ENCODE measurements at places on chromosomes 3 and 15.

DNA sequence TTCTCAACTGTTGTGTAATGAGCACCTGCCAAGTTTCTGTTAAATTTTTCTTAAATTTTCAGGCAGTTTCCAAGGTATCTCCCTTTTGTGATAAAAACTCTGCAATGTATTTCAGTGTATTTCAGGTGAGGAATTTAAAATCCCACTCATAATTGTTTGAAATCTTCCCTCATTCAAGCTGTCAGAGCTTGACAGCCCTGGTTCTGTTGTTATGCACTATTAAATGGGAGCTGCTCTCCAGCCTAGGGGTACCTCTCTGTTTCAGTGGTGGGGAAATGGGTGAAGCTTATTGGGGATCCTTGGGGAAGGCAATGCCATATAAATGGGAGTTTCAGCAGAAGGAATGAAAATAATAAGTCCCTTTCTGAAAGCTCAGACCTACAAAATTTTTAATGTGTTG lies 178.0 kb upstream of the TMCO5A start:
- DNase-seq, result no peak

DNA sequence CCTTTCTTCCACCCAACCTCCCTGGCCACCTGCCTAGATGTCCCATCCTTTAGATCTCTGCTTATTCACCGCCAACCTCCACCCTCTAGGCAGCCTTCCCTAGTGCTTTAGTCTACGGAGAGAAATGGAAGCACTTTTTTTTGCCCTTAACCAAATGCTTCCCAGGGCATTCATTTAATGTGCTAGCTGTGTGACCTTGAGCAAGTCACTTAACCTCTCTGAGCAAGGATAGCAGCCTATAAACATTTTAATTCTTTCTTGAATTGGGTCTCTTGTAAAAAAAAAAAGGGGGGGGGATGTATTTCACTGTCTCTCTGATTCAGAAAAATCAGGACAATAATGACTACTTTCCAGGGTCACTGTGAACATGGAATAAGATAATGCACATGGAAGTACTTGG lies 3.2 kb upstream of the INSYN1 start:
- DNase-seq, result no peak

- no peak for DNase-seq
Measured at GRCh38 chr15:28907338-28907960, 21.7 kb downstream of the APBA2 start.

- no peak for DNase-seq
Measured at GRCh38 chr3:103406320-103406850, 971.6 kb downstream of the ZPLD1 start.

DNA sequence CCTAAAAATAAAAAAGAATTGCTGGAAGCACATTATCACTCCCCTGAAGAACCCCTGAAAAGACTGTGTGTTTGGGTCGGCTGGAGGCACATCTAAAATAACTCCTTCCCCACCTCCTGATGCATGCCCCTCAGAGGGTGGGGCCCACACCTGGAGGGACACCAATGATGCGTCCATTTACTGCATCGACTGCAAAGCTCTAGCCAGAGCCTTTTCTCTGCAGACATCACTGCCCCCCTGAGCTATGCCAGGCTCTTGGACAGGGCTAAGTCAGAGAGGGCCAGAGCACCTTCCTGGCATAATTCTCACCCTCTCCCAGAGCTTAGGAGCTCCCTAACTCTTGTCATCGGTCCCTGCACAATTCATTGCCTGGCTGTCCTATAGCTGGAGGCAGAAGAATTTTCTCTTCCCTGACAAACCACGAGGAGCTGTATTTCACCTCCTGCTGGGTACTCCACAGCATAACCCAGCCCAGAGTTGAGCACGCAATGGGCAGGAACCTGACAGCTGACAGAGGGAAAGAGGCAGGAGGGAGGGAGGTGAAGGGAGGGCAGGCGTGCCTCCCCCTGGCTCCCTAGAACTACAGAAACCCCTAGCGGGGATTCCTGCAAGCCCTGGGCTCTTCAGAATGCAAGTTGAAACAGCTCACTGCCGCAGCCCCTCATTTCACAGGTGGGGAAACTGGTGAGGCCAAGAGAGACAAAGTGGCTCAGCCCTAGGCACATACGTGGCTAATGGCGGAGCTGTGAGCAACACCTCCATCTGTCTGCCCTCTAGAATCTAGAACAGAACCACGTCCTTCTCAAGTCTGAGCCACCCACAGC lies 46.6 kb downstream of the XXYLT1 start:
- DNase-seq, result no peak

DNA sequence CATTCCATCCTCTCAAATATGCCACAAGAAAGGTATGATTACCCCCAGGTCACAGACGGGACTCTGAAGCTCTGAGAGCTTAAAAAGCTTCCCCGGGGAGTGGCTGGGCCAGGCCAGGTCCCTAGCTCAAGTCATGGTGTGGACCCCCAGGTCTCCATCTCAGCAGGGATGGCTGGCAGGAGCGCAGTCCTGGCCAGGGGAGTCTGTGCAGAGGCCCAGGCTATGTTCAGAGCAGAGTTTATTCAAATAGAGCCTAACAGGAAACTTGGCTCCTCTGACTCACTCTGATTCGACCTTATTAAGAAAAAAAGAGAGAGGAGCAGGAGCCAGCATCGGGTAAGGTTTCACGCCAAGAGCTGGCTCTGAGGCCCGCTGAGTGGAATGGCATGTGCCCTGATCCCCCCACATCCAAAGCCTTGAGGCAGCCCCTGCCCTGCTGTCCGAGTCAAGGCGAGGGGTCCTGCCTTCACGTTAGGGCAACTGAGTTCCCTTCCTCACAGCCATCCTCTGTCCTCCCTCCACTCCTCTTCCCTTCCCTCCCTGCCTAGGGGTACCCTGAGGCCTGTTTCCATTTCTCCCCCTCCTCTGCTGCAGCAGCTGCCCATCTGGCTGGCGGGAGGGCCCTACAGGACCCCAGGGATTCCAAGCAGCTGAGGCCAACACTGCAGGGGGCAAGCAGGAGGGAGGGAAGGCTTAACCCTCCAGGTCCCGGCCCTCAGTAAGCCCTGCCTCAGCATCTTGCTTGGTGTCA lies 1.9 kb upstream of the LOXL1 start:
- DNase-seq, result no peak
